ENCODE measurements at places on chromosomes 7 and 10.

DNA sequence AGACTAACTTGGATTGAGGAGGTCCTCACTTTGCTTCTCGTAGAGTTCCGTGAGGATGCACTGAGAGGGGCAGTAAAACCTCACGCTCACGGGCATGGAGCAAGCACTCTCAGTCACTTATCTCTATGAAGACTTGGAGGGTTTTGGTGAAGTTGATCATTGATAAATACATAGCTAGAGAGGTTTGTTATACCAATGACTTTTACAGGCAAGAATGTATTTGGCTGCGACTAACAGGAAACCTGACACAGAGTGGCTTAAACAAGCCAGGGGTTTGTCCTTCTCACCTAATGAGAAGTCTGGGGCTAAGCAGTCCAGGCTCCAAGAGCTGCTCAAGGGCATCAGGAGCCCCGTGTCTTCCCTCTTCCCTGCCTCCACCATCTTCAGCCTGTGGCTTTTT is 6.1 kb downstream of the BICC1 start:
- no peak for DNase-seq

DNA sequence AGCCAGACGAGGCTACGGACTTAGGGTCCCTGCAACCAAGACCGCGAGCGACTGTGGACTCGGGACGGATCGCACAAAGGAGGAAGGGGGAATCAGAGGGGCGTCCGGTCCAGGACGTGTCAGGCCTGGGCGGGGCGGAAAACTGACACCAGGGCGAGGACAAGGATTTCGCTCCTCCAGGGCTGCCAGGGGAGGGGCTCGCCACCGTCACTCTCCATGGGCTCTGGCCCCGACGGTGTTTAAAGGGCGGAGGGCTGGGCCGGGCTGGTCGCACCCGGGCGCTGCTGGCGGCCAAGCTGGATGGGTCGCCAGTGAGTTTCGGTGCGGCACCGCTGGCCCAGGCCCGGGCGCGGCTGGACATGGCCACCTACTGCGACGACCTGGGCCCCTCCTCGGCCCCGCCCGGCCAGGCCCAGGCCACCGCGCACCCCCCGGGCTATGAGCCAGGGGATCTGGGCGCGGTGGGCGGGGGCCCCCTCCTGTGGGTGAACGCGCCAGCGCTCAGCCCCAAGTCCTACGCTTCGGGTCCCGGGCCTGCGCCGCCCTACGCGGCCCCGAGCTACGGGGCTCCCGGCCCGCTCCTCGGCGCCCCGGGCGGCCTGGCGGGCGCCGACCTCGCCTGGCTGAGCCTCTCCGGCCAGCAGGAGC is at the start of gene FOXI2:
FOXI2 (plus strand) TSS at position 271 of the 648 bp plus-strand sequence; CDS start at position 360, 89 bp downstream.
- DNase-seq, result no peak

DNA sequence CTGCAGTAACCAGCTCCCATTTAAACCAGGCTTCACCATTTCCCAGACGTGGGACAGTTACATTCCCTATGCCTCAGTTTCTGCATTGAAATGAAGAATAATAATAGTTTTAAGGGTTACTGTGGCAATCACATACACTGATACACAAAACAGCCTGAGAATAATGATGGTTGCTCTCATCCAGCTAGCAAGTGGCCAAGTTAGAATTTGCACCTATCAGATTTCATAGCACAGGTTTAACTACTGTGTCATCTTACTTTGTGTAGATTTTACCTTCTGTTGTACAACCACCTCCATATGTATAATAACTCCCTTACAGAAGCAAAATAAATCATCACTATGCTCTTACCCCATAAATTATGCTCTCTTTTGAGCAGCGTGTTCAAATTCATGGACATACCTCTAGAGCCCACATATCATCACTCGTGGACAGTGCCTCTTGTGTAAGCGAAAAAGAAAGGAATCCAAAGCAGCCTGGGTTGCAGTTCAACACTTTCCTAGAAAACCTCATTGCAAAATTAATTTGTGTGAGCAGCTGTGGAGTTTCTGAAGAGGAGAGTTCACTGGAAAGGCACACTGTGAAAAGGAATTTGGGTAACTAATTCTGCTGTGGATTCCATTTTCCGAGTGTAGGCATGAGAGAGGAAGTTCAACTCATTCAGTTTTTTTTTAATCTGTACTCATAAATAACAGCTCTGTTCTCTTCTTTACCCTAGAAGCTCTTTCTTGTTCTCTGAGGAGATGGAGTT is 492.5 kb downstream of the ARL4A start:
- no peak for DNase-seq

GRCh38 chr10:77251297-77252013 is 386.2 kb downstream of the KCNMA1 start:
- DNase-seq, result no peak

DNA sequence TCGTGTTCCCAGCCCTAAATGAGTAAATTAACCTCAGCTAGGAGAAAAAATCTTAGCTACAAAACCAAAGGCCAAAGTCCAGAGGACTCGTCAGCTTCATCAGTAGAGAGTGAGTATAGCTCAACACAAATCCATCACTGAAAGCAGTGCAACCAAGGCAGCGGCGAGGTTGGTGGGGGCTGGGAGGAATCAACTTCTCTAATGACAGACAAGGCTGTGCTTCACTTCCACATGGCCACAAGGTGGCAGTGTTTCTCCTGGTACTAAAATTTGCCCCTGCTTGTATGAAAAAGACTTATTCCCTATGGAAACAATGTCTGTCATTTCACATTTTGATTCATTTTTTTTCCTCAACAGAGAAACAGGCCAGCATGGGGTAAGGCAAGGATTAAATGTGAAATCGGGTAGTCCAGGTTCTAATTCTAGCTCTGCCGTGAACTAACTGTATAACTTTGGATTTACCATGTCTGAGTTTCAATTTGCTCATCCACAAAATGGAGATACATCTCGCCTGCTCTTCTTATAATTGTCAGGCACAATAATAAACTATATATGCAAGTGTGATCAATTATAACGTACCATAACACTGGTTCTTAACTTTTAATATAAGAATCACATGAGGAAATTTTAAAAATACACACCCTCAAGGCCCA is 39.3 kb downstream of the FAS start:
- peak; percentile 59 for DNase-seq

DNA sequence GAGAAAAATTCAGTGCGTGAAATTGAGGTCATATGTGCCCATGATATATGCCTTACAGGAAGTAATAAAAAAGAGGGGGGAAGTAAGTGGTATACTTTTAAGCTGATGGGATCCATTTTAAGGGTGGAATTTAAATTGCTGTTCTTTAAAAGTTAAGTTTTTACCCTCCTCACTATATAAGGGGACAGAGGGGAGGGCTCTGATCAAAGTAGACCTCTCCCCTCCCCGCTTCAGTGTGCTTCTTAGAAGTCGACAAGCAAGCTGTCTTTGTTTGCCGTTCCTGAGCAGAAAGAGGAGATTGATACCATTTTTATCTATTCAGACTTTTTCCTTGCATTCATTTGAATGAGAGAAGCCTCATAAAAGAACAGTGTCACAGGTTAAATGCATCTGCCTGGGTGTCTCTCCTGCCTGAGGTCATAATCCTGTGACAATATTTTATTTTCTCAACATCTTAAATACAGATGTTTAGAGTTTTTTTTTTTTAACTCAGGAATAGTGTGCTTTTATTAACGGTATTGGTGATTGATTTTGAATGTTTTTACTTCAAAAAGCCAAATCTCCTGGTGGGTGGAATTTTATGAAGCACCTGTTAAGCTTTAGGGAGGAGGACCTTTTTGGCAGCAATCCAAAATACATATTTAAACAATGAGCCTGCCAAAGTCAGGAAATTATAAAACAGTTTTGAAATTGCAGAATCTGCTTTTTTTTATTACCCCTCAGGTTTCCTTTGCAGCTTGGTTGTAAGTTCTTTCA is 141.7 kb downstream of the KAT6B start:
- peak; percentile 45 for DNase-seq

GRCh38 chr10:72316748-72317435 is 37.8 kb downstream of the DNAJB12 start:
- DNase-seq, result peak; percentile 60

GRCh38 chr7:118350260-118350659 is 125.8 kb downstream of the ANKRD7 start:
- DNase-seq, result no peak

DNA sequence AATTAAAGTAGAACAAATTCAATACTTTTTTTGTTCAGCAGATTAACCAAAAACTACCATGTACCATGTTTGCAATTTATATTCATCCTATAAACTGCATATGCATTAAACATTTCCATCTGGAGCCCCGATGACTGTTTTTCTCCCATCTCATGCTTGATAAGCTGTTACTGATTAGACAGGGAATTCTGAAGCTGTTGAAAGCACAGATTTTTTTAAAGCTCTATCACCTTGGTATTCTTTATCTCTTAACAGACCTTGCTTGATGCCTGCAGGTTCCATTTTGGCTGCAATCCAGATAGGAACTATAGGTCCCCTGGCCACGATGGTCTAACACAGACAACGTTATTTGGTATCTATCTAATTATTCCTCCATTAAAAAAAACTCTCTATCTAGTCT is 961.7 kb downstream of the CNTNAP2 start:
- DNase-seq, result no peak

- no peak for DNase-seq
Observed at GRCh38 chr7:98949336-98950044, 71.2 kb downstream of the TRRAP start.

GRCh38 chr7:130566168-130566897 is 74.4 kb downstream of the MEST start:
- no peak for DNase-seq

GRCh38 chr7:90239625-90240228 is 5.2 kb upstream of the CFAP69 start:
- DNase-seq, result no peak

DNA sequence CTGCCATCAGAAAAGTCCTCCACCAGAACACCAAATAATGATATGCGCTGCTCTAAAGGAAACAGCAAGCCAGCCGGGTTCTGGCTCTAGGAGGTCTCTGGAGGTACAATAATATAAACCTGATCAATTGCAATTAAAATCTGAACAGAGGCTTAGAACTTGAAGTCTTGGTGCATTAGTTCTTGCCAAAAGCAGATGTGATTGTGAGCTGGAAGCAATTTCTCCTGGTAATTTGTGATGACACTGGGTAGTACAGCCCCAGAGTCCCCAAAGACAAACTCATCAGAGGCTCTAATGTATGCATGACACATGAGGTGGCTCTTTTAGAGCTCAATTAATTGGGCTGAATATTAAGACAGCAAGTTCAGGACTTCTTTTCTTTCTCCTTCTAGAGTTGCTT is 3.3 kb downstream of the ETV1 start:
- no peak for DNase-seq

DNA sequence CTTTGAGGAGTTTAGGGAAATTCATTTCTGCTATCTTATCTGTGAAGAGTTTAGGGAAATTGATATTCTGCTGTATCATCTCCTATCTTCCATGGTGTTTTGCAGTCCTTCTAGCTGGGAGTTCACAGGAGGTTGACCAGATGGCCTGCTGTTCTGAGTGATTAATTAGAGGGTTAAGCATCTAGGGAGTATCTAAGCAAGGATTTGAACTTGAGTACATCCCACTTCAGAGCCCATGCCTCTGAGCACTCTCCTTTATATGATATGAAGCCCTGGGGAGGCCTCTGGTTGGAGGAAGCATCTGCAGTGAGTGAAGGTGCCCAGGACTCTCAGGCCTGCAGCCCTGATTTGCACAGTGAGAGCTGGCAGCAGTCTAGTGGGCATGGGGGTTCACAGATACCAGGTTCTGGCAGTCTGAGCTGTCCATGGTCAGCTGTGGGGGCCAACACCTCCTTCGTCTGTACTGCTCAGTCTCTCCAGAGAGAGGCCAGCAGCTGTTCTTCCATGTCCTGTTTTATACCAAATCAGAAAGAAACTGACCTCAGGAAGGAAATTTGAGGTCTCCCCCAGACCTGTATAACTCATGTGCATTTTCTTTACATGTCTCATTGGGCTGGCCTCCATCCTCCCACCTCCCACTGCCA is 156.9 kb downstream of the PLCE1 start:
- DNase-seq, result no peak

DNA sequence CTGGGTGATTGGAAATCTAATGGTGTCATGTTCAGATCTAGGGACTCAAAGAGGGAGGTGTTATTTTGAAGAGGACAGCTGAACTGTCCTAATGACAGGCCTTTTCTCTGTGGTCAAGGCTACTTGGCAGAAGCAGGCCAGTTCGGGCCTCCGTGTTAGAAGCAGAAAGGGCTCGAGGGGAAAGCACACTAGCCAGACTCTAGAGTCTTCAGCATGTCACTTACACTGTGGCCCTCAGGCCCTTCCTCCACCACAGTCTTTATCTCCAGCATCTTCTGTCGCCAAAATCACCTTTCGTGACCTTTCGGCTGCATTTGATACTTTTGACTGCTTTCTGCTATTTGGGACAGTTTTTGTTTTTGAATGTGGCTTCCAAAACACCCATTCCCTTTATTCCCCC is 123.3 kb downstream of the CNNM2 start:
- no peak for DNase-seq

DNA sequence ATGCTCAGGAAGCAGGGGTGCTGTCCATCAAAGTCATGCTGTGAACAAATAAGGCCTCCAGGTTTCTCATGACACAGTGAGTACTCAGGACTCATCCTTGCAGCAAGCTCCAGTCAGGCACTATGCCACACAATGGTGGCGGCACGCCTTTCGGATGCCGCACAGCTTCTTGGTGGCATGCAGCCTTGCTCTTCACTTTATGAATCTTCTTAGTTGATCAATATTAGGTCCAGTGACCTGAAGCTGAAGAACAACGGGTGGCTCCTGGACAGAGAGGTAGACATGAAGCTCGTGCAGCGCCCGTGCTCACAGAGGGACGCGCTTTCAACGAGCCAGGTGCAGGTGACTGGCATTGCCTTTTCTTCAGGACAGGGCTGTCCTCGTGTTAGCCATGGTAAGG is 653.0 kb upstream of the MGMT start:
- no peak for DNase-seq

DNA sequence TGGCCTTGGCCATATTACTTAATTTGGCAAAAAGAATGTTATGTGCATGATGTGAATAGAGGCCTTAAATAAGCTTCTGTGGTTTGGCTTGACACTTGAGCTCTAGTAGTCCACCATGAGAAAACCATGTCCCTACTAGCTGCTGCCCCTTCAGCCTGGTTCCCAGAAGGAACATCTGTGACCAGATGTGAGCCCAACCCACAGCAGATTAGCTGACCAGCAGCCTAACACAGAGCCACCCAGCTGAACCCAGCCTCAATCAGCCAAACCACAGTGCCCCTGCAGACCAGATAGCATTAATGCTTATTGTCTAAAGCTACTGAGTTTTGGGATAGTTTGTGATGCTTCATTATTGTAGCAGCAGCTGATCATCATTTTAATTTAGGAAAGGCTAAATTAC is 16.6 kb downstream of the JAZF1 start:
- no peak for DNase-seq

DNA sequence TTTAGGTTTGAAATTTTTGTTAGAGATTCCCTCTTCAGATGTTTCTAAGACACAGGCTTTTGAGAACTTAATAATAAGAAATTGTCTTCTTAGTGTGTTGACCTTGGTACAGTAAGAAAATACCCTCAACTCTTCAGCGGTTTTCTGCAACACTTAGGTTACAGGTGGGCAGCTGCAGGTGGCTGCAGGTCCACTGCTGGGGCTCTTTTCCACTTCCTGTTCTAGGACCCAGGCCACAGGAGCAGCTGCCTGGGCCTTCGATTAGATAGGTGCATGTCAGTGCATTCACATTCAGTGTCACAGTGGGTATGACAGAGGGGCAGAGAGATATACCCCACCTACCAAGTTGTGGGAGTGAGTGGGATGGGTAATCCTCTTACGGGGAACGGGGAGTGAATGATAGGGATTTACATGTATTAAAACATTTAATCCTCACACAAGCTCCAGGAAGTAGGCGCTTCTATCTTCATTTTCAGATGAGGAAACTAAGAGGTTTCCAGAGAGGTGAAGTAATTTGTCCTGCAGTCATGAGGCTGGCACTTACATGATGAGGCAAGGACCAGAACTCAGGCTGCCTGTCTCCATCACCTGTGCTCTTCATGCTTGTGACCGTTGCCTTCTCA is 20.2 kb upstream of the SUV39H2 start:
- DNase-seq, result no peak
